ENCODE measurements at places on chromosomes 1 and 21.

GRCh38 chr1:19476450-19477190 is 8.7 kb downstream of the CAPZB start:
- DNase-seq = no peak

DNA sequence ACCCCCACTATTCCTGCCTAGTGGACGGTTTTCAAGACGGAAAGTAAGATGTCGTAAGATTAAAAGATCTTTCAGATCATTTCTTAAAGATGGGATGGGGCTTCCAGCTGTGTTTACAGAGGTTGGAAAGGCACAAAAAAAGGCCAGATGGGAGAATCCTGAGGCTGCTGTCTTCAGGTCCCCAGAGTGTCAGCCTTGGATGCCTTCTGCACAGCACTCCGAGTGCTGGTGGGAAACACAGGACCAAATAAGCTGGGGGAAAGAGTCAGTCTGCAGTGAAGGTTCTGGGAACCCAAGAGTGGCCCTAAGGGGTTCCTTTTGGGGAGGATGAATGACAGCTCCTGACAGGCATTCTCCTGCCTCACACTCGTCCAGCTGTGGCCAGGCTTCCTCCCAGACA is 96.5 kb downstream of the COLGALT2 start:
- no peak for DNase-seq

DNA sequence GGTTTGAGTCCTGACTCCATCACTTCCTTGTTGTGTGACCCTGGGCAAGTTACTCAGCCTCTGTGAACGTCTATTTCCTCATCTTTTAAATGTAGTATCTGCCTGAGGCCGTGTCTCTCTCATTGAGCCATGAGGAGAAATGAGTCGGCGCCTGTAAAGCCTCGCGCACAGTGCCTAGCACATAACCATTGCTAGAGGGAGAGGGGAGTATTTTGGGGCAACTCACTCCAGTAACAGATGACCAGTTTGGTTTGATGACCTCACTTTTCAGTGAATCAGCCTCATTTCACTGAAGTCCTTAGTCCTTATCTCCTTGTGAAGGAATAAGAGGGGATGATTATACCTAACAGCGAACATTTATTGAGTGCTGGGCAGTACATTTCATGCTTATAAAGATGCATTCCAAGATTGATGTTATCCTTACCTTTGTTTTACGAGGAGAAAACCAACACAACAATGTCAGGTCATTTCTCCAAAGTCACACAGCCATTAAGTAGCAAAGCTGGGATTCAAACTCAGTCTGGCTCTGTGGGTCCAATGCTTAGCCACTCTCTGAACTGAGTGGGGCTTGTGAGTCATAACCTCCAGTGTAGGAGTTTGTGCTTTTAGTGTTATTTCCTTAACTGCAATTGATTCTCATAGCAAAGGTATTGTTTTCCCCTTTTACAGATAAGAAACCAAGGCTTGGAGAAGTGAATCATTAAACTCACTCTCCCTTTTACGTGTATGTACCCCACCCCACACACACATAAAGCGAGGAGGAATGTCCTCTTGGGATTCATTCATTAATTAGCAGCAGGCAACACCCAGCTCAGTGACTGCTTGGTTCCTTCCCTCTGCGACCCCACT is 25.9 kb downstream of the KCNC4 start:
- no peak for DNase-seq

DNA sequence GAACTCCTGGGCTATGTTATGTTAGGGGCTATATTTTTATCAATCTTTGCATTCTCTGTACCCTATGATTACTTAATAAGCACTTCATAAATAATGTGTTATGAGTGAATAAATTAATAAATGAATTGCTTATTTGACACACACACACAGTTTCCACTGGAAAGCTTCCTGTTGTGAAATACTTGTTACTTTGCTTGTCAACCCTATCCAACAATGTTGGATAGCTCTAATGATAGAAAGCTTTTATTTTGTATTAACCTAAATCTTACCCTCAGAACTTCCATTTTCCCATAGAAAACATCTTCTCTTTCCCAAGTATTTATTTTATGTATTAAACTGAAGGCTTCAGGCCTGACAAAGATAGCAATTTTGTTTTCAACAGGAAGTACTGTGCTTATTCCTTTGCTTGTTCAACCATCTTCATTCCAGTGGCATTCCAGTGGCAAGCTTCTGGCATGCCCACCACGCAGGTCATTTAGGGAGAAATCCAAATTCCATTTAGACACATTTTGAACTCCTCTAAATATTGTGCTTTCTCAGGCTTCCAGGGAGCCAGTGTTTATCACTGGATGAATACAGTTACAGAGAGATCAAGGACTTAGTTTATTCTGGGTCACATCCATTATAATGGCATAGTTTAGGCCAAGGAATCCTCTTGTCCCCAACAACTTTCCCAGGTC is 134.4 kb downstream of the TGFB2 start:
- no peak for DNase-seq

GRCh38 chr1:186152620-186153239 is 222.3 kb downstream of the TPR start:
- no peak for DNase-seq

- DNase-seq = peak; percentile 58
Observed at GRCh38 chr1:166390366-166391033, 223.7 kb upstream of the FAM78B start.

Measured in NCI-H1694 (cell line).